ENCODE measurements at places on chromosomes 12 and 14.

GRCh38 chr12:57046086-57046791 lies 3.7 kb downstream of the MYO1A start:
- no peak for DNase-seq

DNA sequence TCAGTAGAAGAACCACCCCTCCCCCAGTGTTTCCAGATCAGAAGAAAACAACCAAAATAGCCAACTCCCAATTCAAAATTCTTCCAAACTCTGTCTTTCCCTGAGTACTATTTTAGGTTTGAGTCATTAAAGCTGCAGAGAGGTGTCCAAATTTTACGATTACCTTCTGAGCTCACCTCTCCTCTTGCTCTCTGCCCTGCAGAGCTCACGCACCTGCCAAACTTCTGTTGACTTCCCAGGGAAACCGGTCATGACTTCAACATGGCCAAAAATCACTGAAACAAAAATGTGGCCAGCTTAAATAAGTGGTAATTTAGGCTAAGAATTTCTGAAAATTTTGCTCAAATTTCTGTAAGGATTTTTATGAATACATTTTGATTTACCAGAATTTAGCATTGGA lies 70.9 kb upstream of the OTX2 start:
- DNase-seq, result no peak

DNA sequence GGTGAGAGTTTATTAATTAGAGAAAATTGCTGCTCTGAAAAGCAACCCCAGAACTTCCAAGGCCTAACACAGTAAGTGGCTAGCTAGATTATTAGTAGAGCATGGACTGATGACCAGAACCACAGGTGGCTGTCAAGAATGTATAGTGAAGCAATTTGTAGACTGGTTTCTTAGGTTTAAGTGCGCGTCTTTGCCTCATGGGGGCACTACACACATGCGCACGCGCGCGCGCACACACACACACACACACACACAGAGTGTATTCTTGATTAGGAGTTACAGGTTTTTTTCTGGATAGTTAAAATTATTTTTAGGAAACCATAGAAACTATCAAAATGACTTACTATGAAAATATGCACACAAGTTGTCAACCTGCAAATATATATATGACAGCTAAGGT lies 66.5 kb downstream of the BHLHE41 start:
- no peak for DNase-seq

GRCh38 chr14:32709027-32709426 lies 229.7 kb upstream of the NPAS3 start:
- DNase-seq, result no peak

Measured in mesothelial cell of epicardium (in vitro differentiated cells).